ENCODE measurements at places on chromosomes 6 and 20.

DNA sequence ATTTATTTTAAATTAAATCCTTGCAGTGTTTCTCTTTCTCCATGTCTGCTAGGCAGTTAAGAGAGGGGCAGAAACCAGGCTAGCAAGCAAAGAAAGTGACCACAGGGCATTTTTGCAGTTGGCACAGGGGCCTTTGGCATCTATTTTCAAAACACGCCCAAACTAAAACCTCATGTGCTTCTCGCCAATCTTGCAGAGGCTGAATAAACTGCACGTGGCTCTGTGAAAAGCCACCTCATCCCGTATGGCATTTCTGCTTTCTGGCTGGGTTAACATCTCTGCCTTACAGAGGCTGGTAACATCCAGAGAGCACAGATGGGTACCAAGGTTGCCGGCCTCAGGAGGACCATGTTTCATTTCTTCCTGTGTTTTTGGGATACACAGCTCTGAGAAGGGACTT, 54.6 kb downstream of the GJA10 start:
- DNase-seq: no peak

DNA sequence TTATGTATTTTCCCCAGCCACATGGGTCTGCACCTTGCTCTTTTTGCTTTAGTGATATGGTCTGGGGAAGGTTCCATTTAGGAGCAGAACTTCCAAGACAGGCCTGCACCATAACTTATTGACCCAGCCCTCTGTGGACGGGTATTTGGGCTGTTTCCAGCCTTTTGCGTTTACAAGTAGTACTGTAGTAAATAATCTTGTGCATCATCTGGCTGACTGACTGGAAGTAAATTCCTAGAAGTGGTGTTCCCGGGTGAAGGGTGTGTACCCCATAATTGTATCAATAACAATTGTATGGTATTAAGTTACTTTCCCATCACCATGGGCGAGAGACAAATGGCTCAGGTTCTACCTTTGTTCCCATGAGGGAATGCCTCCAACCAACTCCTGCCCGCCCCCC, 31.6 kb downstream of the SPDEF start:
- DNase-seq: no peak

DNA sequence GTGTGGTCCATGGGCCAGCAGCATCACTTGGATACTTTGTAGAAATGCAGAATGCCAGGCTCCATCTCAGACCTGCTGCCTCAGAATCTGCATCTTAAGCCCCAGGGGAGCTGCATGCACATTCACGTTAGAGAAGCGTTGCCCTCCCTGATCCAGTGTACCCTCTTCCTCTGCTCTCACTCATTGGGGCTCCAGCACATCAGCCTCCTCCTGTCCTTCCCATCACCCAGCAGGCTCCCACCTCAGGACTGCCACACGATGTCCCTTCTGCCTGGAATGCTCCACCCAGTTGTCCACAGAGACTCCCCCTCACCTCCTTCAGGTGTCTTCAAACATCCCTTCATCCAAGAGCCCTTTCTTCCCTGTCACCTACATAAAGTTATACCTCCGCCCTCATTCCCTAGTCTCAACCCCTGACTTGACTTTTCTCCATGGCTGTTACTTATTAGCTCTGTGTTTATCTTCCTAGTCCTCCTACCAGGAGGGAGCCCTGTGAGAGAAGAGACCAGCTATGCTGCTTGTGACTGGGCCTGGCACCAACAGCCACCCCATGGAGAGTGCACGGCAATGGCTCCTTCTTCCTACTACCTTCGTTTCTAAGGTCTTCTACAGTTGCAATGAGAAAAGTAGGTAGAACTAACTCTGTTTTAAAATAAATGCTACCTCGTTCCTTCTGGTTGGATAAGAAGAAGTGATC, 3.3 kb upstream of the ACSS1 start:
- DNase-seq: no peak

GRCh38 chr20:48592107-48592940, 235.5 kb downstream of the PREX1 start:
- DNase-seq: no peak

DNA sequence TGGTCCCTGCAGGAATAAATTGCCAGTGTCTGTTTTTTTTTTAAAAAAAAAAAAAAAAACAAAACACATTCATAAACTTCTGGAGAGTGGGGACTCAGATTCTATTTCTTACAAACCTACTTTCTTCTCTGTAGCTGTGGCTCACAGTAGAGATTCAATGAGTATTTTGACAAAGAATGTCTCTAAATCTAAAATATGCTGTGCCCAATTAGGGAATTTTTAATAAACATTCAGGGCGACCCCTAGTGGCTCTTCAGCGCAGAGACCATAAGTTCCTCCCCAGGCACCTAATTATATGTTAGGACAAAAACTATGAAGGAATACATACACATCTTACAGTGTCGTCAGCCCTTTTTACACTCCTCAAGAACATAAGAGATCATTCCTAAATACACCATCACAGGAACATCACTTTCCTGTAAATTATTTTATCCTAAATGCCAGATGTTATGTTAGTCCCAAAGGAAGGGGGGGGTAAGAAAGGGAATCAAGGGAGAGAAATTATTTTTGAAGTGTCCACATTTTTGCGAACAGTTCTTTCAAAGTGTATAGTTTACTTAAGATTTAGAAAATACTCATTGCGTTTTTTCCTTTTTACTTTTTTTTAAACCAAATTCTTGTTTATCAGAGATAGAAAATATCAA, 21.8 kb upstream of the NAA20 start:
- DNase-seq: peak; percentile 28

- DNase-seq: no peak
Measured at GRCh38 chr6:132919045-132919860, 104.9 kb downstream of the RPS12 start.

DNA sequence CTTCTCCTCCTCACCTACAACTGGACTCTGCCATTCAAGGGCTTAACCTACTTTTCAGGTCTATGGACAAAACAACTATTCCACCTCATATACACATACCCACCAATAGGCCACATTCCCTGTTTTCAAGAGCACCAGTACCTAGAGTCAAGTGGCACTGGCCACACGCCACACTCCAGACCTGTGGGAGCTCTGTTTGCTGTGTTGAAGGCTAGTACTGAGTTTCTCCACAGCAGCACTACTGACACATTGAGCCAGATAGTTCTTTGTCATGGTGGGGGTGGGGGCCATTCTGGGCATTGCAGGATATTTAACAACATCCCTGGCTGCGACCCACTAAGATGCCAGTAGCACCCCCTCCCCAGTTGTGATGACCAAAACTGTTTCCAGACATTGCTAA, 84.1 kb downstream of the RALGAPA2 start:
- DNase-seq: no peak

- DNase-seq: no peak
Measured at GRCh38 chr20:23918101-23918862, 38.7 kb upstream of the CST5 start.

DNA sequence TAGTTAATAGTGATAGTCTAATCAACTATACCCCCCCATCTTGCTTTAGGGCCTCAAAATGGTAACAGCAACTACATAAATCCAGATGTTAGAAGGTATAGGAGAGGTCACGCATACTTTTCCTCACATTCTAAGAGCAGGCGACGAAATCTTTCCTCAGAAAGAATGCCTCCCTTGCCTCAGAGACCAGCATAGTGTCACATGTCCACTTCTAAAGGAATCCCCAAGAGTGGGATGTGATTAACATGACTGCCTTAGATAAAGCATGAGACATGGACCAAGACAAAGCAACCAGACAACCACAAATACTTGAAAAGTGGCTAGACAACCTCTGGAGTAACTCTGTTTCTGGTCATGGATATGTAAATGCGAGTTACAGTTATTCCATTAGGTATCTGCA, 710.7 kb downstream of the EYS start:
- DNase-seq: no peak

DNA sequence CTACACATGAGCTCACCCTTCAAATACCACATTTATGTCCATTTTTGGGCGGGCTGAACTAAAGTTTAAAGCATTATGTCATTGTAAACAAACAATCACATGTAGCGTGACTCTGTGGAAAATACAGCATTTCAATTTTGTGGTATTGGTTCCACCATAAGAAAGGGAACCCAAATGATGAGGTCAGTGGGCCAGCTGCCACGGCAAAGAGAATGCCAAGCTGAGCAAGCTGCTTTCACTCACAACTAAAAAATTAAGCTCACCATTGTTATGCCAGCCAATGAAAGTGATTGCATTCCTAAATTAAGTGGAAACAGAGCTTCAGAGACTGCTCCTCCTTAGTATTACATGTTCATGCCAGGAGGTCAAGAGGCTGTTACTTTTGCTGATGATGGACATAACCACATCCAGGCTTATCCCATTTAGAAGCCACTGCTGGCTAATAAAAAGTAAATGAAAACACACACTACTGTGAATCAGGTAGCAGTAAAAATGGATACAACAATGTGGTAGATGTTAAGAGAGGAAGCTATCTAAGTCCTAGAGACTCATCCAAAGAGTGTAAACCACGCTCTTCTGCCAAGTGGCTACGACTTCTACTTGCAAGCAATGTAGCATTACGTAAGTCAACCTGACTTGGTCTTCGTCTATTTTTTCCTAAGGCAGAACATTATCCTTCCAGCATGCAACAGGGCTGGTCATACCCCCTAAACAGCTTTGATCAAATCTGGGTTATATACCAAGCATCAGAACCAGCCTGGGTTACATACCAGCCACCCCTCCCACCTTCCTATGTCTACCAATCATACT, 164.8 kb downstream of the BACH2 start:
- no peak for DNase-seq

GRCh38 chr20:43151901-43152300, 37.8 kb downstream of the PTPRT start:
- no peak for DNase-seq

- DNase-seq: no peak
Measured at GRCh38 chr6:38354905-38355304, 284.8 kb downstream of the BTBD9 start.

GRCh38 chr6:160428818-160429619, 80.8 kb downstream of the SLC22A3 start:
- no peak for DNase-seq

GRCh38 chr20:37525810-37526209, 1.9 kb downstream of the BLCAP start:
- DNase-seq: no peak

- DNase-seq: no peak
Measured at GRCh38 chr20:24366336-24367004, 103.0 kb upstream of the SYNDIG1 start.

- no peak for DNase-seq
Measured at GRCh38 chr6:89483111-89483720, 50.3 kb downstream of the ANKRD6 start.

DNA sequence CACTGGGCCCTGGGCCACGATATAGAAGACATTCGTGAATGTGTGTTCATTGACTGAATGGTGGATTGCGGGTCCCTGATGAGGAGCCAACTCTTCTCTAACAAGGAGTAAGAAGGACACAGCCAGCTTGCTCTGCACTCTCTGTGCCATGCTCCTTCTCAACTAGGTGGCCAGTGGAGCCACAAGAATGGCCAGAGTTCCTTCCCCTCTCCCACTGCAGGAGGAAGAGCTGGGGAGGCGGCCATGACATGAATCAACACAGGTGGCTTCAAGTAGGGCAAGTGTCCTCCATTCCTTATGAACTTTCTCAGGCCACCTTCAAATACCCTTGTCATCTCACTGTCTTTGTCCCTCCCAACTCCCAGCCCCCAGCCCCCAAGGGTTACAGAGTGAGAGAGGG, 305.7 kb downstream of the KIF16B start:
- DNase-seq: no peak

- DNase-seq: no peak
Measured at GRCh38 chr20:58088105-58088504, 140.3 kb downstream of the ANKRD60 start.

DNA sequence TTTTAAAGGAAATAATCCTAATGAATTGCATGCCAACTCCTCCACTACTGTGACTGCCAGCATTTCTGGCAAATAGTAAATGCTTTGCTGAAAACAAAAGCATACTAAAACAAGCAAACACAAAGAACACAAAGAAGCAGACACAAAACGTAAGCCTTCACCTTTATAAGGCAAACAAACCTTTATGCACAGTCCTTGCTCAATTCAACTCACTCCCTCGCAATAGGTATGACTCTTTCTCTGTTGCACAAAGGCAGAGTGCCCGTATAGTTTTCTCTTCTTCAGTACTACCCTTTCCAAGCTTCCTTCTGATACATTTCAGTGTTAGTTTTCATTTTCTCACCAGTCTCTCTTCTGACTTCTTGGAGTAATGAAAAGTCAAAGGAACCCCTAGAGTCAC, 63.9 kb downstream of the PDE10A start:
- no peak for DNase-seq

- no peak for DNase-seq
Measured at GRCh38 chr6:167826896-167827582, at the start of gene AFDN. TSS of gene AFDN (plus strand) at chr6:167826911. CDS start at chr6:167827133, 222 bp downstream.

GRCh38 chr20:62929051-62929538, 2.8 kb upstream of the DIDO1 start:
- peak; percentile 43 for DNase-seq

GRCh38 chr6:126701676-126702560, 362.0 kb downstream of the CENPW start:
- no peak for DNase-seq

DNA sequence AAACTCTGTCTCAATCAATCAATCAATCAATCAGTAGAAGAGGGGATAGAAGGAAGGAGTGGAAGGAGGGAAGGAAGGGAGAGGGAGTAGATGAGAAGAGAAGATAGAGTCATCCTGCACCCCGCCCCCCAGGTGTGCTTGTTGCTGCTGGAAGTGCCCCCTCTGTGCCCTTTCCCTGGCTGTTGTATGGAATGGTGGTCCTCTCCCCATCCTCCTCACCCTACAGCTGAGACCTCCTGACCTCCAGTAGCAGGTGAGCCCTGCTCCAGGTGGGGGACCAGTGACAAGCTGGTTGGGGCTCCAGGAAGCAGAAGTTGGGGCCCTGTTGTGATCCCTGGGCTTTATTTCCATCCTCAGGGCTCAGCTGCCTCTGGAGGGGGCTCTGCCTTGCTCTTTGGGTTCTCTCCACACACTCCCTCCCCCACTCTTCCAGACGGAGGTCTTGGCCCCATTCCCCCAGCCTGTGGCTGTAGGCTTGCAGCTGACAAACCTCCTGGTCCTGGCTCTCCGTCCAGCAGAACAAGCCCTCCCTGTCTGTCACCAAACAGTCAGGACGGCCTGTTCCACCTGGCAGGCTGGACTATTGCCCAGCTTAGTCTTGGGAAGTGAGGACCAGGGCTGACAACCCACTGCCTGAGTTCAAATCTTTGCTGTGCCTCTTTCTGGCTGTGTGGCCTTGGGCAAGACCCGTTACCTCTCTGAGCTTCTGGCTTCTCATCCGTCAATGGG, 26.0 kb upstream of the SCRT2 start:
- DNase-seq: no peak

DNA sequence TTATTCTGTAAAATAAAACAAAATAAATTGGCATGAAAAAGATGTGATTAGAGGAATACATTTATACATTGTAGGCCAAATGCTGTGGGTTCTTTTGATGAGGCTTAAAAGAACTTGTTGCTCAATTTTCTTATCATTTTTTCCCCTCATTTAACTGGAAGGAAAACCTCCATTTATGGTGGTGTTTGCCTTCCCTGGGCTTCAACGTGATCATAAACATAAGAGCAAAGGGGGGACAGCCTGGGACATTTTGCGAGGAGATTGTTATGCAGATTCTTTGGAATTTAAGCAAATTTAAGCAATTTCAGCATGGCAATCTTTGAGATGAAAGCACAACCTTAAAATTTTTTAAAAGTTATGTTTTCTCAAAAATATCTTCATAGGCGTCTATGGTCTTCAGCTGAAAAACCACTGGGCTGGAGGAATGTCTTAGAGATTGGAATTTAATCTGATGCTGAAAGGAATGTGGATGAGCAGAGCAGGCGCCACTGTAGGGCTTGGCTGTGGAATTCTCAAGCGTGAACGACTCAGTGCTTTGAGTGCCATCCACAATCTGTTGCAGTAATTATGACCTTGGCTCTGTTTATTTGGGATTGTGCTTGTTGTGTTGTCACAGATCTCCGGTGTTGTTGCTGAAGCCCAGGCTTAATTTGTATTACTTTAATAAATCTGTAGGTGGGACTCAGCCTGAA, 149.4 kb upstream of the MLIP start:
- no peak for DNase-seq

Measured in activated CD4-positive, alpha-beta T cell treated with anti-CD3 and anti-CD28 coated beads, Interleukin-2, amount 50 U/mL, for 1 hour (primary cell).